Stimulated activated CD8-positive, alpha-beta memory T cell treated with anti-CD3 and anti-CD28 coated beads, Interleukin-2, amount 100 ng/mL, for 1 hour (primary cell): ENCODE measurements at places on chromosomes 13 and 19.

GRCh38 chr13:95697052-95697680 lies 20.2 kb downstream of the DNAJC3 start:
- DNase-seq: no peak

GRCh38 chr13:73075546-73075945 lies 16.7 kb downstream of the KLF5 start:
- no peak for DNase-seq

DNA sequence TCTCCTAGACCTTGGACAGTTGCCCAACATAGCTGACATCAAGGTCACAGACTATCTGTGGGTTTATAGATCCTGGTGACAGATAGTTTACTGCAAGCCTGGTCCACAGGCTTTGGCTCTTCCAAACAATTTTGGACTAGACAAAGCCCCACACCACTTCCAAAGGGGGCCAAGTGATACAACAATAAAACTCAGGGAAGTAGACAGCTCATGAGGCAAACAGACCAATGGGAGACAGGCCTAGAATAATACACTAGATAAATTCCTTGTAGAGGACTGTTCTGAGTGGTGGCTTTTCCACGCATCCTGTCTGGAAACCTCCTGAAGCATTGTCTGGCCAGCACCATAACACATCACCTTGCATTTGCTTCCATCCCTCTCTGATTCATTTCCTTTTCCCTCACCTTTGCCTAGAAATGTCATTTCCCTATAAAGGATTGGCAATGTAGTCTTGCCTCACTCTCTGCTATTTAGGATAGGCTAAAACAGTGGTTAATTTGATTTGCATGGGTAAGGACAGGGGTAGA lies 284.2 kb downstream of the POU4F1 start:
- DNase-seq: no peak

DNA sequence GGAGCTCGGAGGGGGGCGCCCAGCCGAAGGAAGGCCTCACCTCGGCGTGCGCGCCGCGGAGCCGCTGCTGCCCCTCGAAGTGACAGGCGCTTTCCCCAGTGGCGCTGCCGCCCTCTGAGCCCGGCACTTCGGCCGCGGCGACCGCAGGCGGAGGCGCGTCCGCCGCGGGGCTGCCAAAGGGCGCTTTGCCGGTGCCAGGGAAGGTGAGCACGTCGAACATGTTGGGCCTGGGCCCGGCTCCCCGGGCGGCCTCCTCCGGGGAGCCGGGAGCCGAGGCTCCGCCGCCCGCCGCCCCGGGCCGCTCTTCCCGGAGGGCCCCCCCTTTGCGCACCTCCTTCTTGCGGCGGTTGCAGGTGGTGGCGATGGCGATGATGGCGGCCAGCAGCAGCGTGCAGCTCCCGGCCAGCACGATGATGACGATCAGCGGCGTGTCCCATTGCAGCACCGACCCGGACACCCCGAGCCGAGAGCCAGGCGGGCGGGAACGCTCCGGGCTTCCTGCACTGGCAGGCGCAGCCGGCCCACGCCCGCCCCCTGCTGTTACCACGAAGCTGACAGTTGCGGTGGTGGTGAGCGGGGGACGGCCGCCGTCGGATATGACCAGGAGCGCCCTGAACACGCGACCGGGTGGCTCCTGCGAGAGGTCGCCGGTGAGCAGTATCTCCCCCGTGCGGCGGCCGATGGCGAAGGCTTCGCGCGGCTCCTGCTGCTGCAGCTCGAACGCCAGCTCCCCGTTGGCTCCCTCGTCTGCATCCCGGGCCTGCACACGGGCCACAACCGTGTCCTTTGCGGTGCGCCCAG lies 2.5 kb downstream of the PCDH8 start:
- DNase-seq: no peak

GRCh38 chr13:103238441-103238840 lies 172.2 kb upstream of the SLC10A2 start:
- no peak for DNase-seq

DNA sequence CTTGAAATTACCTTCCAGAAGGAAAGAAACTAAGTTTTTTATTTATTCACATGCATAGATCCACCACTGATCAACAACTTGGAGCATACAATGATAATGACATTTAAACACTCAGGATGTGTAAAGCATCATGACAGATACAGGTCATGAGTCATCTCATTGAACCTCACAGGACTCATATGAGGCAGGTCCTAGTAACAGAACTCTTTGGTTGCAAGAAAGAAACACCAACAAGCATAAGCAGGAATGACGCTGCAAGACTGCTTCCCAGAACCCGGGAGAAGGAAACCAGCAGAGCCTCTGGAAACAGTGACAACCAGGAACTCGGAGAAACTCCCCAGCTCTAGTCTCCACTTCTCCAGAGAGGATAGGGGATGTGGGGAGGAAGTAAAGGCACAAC lies 60.8 kb upstream of the IPO5 start:
- DNase-seq: no peak
